Spleen (tissue), 13 donors: ENCODE measurements at places on chromosomes 4 and X. TPM values are rescaled to one million over a fixed set of nuclear protein-coding genes. Genes with fewer than 3 reads are reported as not detected.
A peak's percentile ranks its signal among the peaks of the same experiment; 100 is the strongest.

Gene GPR143
- not detected for total RNA-seq

Gene MOSPD2
- total RNA-seq, result 22.8 TPM

Gene PPP1R2C
- not detected for total RNA-seq

Gene PNCK
- not detected for total RNA-seq

Gene NAA11
- not detected for total RNA-seq

Gene S100P
- 37.4 TPM for total RNA-seq

Gene ABCD1
- 23.2 TPM for total RNA-seq

Gene BEX4
- total RNA-seq, result 46.6 TPM

DNA sequence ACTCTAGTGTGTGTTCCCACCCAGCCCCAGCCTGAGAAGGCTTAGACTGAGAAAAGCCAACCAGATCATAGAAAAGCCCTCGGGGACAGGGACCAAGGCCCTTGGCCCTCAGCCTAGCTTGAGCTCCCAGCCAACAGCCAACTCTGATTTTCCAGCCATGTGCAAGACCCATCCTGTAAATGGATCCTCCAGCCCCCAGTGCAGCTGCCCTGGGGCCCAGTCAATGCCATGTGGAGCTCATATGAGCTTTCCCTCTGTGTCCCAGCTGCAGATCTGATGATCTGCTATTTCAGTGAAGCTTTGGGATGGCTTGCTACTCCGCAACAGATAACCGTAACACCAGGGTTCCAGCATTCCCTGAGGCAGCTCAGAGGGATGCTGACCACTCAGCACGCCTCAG is 40.5 kb upstream of the CDKN2AIP start:
- no peak overlapping the region for H3K27ac ChIP-seq
- H3K4me1 ChIP-seq, result peaks cover 6% of the 10 kb centered on the region
- H3K27me3 ChIP-seq, result peaks cover 4% of the 10 kb centered on the region
- no peak overlapping the region for H3K4me3 ChIP-seq
- no peak for DNase-seq

DNA sequence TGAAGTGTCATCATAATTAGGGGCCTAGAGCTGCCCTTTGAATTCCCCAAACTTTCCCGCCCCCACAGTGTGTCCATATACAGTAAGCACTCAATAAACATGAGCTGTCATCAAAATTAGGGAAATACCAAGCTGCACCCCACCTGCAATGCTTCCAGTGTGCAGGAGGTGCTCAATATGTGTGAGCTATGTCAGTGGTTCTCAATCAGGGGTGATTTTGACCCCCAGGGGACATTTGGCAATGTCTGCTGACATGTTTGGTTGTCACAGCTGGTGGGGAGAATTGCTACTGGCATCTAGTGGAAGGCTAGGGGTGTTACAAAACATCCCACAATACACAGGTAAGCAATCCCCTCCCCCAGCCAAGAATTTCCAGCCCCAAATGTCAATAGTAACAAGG is 748 bp downstream of the CFP start:
- no peaks in the 10 kb centered on the region for H3K4me1 ChIP-seq
- H3K27ac ChIP-seq, result peak overlapping the region; percentile 63
- no peaks in the 10 kb centered on the region for H3K36me3 ChIP-seq

DNA sequence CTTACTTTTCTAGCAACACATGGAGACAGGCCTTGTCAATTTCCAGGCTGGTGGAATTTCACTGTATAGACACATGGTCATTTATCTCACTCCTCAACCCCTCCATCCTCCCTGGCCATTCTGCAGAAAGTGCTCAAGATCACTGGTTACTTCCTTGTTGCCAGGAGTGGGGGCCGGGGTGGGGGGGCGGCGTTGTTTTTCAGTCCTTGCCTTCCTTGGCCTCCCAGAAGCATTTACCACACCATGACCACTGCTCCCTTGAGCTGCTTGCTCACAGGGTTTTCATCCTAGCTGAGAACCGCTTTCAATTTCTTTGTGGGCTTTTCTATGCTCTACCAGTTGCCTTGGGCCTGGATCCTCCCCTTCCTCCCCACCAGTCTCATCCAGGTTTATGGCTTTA is 14.1 kb upstream of the BCOR start:
- no peak overlapping the region for H3K4me3 ChIP-seq
- H3K27ac ChIP-seq, result no peak overlapping the region

DNA sequence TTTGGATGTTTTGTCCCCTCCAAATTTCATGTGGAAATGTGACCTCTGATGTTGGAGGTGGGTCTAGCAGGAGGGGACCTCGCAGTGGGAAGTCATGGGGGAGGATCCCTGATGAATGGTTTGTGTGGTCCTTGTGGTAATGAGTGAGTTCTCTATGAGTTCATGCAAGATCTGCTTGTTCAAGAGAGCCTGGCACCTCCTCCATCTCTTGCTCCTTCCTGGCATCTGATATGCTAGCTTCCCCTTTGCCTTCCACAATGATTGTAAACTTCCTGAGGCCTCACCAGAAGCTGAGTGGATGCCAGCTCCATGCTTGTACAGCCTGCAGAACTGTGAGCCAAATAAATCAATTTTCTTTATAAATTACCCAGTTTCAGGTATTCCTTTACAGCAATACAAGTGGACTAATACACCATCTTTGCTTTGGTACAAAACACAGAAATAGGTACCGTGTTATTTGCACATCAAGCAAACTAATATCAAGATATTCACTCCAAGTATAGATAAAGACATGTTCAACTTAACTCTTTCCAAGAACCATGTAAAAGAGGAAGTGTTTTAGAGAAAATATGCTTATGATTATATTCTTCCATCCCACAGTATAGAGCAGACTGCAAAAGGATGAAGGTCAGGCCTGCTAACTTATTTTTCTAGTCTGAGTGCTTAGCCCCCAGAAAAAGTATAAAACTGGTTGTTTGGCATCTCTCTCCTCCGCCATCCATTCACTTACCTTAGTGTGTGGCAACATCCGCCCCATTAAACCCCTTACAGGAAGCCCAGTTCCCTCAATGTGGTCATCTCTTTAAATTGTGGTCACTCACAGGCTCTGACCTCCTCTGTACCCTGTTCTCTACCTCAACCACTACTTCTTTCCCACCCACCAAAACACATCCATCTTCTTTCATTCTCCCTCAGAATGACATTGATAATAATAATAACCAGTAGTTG is 6.7 kb downstream of the ARAP2 start:
- peak overlapping the region; percentile 16 for H3K27ac ChIP-seq
- H3K4me3 ChIP-seq, result no peak overlapping the region
- no peak for DNase-seq
- H3K27me3 ChIP-seq, result no peaks in the 10 kb centered on the region

GRCh38 chr4:4578981-4579380 is 37.1 kb upstream of the STX18 start:
- H3K36me3 ChIP-seq, result no peaks in the 10 kb centered on the region
- no peak for DNase-seq
- no peaks in the 10 kb centered on the region for H3K4me1 ChIP-seq
- no peak overlapping the region for H3K27ac ChIP-seq

- no peaks in the 10 kb centered on the region for H3K4me1 ChIP-seq
- H3K4me3 ChIP-seq, result no peak overlapping the region
- no peak for DNase-seq
- peaks cover 4% of the 10 kb centered on the region for H3K27me3 ChIP-seq
- no peaks in the 10 kb centered on the region for H3K36me3 ChIP-seq
Observed at GRCh38 chrX:9829308-9830267, 43.4 kb downstream of the SHROOM2 start.

DNA sequence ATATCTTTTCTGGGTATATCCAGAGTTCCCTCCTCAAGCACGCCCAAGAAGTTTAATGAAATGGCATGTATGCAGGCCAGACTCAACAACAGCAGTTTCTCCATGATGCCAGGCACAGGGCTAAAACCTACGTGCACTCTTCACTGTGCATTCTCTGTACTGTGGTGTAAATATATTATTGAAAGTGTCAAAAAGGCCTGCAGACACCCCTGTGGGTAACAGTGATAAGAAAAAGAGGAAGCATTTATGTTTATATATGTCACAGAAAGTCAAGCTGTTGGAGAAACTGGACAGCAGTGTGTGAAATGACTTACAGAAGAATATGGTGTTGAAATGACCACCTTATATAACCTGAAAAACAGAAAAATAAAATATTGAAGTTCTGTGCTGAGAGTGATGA is 29.6 kb upstream of the DCAF8L1 start:
- no peaks in the 10 kb centered on the region for H3K36me3 ChIP-seq
- DNase-seq, result no peak
- no peaks in the 10 kb centered on the region for H3K27me3 ChIP-seq
- no peak overlapping the region for H3K4me3 ChIP-seq

GRCh38 chr4:106266201-106266600 is 49.8 kb downstream of the TBCK start:
- no peaks in the 10 kb centered on the region for H3K27me3 ChIP-seq
- no peak overlapping the region for H3K27ac ChIP-seq
- H3K4me1 ChIP-seq, result no peaks in the 10 kb centered on the region
- DNase-seq, result no peak
- H3K4me3 ChIP-seq, result no peak overlapping the region

GRCh38 chr4:71275004-71275403 is 63.8 kb upstream of the SLC4A4 start:
- H3K4me1 ChIP-seq, result peaks cover 21% of the 10 kb centered on the region
- no peak for DNase-seq
- no peaks in the 10 kb centered on the region for H3K36me3 ChIP-seq
- H3K27ac ChIP-seq, result no peak overlapping the region
- H3K27me3 ChIP-seq, result no peaks in the 10 kb centered on the region
- H3K4me3 ChIP-seq, result no peak overlapping the region

DNA sequence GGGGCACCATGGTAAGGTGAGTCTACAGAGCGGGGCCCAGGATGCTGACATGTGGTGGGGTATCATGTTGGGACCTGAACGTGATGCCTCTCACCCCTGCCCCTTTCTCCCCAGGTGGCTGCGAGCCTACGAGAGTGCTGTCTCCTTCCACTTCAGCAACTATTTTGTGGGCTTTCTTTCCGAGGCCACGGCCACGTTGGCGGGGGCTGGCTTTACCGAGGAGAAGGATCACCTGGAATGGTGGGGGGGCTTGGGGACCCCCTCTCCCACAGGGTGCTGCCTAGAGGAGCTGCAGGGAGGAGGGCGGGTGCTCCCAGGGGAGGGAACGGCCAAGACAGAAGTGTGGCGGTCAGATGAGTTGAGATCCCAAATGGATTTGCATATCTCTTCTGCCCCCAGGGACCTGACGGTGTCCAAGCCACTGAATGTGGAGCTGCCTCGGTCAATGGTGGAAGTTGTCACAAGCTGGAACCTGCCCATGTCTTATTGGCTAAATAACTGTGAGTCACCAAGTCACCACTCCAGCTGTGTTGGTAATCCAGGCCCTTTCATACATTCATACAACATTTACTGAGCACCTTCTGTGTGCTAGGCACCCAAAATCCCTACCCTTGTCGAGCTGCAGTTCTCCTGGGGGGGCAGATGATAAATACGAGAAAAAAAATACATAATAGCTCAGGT is 5.5 kb downstream of the PORCN start:
- no peaks in the 10 kb centered on the region for H3K27me3 ChIP-seq
- H3K27ac ChIP-seq, result no peak overlapping the region
- no peak for DNase-seq
- peaks cover 39% of the 10 kb centered on the region for H3K36me3 ChIP-seq
- H3K4me3 ChIP-seq, result no peak overlapping the region
- peaks cover 11% of the 10 kb centered on the region for H3K4me1 ChIP-seq

- H3K36me3 ChIP-seq, result no peaks in the 10 kb centered on the region
- peak overlapping the region; percentile 80 for H3K27ac ChIP-seq
- peaks cover 6% of the 10 kb centered on the region for H3K4me1 ChIP-seq
Observed at GRCh38 chrX:1274786-1275185, 6.2 kb downstream of the CSF2RA start.

DNA sequence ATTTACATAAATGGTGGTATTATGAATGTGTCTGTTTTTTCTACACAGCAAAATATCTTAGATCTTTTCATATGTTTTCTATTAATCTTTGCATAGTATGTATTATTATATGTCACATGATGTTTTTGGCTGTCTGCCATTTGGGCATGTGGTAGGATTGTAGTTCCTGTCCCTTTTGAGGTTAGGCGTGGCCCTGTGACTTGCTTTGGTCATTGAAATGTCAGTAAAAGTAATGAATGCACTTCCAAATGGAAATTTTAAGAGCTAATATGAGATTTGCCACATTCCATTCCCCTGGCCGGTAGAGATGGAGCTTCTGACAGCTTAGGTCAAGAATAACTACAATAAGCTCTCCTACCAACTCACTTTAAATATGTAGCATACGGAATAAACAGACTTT is 45.1 kb downstream of the JADE3 start:
- no peaks in the 10 kb centered on the region for H3K27me3 ChIP-seq
- H3K27ac ChIP-seq, result no peak overlapping the region
- no peak overlapping the region for H3K4me3 ChIP-seq
- no peaks in the 10 kb centered on the region for H3K4me1 ChIP-seq

- no peak overlapping the region for H3K4me3 ChIP-seq
- DNase-seq, result no peak
- H3K36me3 ChIP-seq, result no peaks in the 10 kb centered on the region
- no peaks in the 10 kb centered on the region for H3K27me3 ChIP-seq
- no peak overlapping the region for H3K27ac ChIP-seq
Observed at GRCh38 chrX:136166221-136166855, 19.0 kb downstream of the FHL1 start.

- H3K27me3 ChIP-seq, result no peaks in the 10 kb centered on the region
- no peak for DNase-seq
- H3K36me3 ChIP-seq, result no peaks in the 10 kb centered on the region
- peaks cover 13% of the 10 kb centered on the region for H3K4me1 ChIP-seq
- H3K4me3 ChIP-seq, result peak overlapping the region; percentile 96
Observed at GRCh38 chr4:25235401-25235800, 1.6 kb downstream of the PI4K2B start.

DNA sequence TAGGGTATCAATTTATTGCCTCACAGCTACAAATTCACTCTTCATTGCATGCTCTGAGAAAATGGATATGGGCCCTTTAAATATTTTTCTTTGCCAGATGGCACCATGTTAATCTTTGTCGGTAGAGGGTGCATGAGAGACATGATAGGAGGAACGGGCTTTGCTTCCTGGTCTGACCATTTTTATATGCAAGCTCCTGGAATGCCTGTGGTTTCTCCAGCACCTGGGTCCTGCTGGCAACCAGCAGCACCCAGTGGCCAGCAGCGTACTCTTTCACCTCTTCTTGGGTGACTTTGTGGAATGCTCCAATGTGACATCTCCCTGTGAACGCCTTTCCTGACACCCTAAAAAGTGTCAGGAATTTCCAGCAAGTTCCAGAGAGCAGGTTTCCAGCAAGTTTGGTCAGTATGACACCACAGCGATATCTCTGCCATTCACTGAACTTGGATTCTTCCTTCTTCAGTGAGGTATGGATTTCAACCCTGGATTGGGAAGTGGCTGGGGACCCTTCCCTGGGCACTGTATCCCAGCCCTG is 140.3 kb upstream of the PGRMC2 start:
- no peaks in the 10 kb centered on the region for H3K36me3 ChIP-seq
- H3K4me3 ChIP-seq, result no peak overlapping the region
- H3K27ac ChIP-seq, result no peak overlapping the region
